ENCODE measurements at places on chromosomes 5 and 9. TPM values are rescaled to one million over a fixed set of nuclear protein-coding genes. Genes with fewer than 3 reads are reported as not detected.

GRCh38 chr9:35599763-35600604 lies 5.1 kb upstream of the TESK1 start:
- H3K36me3 ChIP-seq = no peaks in the 10 kb centered on the region
- peaks cover 2% of the 10 kb centered on the region for H3K27me3 ChIP-seq
- no peak overlapping the region for H3K27ac ChIP-seq
- DNase-seq = no peak
- peaks cover 18% of the 10 kb centered on the region for H3K4me1 ChIP-seq

DNA sequence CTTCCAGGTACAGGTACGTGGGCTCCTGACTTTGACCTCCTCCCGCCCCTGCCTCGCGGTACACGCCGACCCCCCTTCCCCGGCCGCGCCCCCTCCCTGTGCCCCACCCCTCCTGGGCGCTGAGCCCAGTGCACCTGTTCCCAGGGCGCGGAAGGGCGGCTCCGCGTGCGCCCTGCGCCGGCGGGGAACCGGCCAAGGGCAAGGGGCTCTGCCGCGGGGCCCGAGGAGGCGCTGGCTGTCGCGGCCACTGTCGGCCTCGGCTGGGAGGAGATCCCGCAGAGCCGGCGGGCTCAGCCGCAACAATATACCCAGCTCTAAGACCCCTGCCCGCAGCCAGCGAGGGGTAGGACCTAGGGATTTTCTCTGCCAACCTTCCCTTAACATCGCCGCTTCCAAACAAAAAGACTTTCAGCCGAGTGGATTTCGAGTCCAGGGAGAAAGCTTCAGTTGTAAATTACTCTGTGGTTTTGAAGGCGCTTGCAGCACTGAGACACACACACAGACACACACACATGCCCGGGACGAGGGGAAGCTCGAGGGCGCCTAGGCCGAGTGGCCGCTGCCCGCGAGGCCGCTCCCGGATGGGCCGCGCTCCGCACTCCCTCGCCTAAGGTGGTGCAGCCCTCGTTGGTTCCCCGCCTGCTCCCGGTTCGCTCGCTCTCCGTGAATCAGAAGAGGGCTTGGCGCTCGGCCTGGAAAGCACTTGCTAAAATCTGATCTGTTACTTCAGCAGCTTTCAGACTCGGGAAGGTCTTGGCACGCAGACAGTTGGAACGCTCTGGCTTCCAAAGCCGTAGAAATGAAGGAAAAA lies 1.2 kb downstream of the FGF18 start:
- H3K27me3 ChIP-seq = peaks cover 24% of the 10 kb centered on the region
- no peaks in the 10 kb centered on the region for H3K36me3 ChIP-seq
- peaks cover 5% of the 10 kb centered on the region for H3K4me1 ChIP-seq
- H3K4me3 ChIP-seq = peak overlapping the region; percentile 76

DNA sequence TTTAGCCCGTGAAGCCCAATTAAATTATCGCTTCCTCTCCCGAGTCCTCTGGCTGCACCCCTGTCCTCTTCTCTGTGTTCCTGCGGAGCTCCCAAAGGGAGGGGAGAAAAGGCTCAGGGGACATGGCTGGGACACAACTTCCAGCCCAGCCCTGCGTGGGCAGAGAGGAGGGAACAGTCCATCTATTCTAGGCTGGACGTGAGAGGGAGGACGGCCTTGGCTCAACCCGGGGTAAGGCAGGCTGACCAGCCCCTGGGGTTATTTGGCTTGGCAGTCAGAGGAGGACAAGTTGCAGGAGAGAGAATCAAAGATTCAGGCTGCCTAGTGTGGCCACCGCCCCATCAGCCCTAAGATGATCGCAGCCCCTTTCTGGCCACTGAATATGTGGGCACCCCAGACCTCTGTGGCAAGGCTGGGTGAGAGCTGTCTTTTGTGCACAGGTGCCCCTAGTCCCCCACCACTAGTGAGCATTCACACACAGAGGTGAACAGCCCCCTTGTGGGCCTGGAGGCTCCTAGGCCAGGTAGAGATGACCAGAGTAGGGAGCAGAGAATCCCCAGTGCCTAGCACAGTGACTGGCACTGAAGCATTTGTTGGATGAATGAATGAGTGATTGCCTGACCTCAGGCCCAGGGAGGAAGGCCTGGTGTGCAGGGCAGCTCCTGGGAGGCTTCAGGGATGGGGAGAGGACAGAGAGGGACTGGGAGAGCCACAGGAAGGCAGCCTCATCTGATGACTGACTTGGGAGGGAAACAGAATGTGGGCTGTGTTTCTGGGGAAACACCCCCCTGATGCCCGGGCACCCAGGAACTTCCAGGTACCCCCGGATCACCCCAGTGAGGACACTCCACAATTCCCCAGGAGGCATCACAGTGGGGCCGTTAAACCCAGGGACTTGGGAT lies 133.9 kb downstream of the C9orf50 start:
- no peak for DNase-seq
- H3K27me3 ChIP-seq = peaks cover 5% of the 10 kb centered on the region
- H3K36me3 ChIP-seq = peaks cover 21% of the 10 kb centered on the region

GRCh38 chr5:176884571-176884890 lies 14.6 kb downstream of the HK3 start:
- no peak overlapping the region for H3K4me3 ChIP-seq
- H3K4me1 ChIP-seq = peaks cover 5% of the 10 kb centered on the region
- DNase-seq = no peak
- no peaks in the 10 kb centered on the region for H3K27me3 ChIP-seq

DNA sequence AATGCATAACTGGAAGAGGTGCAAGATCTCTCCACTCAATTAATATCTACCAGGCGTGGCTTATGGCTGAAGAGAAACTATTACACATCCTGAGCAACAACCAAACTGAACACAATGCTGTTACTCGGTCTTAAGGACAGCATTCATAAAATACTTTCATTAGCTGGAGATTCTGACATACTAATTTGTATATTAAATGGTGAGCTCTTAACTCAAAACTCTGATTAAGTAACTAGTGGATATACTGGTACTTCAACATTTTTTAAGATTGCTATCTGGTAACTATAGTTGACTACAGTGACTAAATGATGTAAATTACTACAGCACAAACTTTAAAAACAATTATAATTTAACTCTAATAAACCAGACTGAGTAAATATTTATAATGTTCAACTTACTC lies 15.8 kb downstream of the ZDHHC21 start:
- DNase-seq = no peak
- no peaks in the 10 kb centered on the region for H3K27me3 ChIP-seq

DNA sequence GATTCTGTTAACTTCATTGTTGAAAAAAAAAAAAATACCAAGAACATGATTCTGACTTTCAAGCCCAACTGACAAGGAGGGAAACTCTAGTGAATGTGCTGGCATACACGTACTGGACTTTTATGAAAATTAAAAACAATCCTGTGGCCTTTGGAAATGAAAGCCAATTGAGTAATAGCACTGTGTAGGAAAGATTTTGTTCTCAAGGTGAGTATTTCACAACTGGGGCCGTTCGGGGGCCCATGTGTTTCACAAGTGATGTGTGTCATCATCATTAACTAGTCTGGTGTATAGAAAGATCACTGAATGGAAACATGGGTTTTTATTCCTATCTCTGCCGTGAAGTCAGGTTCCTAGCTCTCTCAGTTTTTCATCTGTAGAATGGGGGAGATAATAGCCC lies 605.0 kb upstream of the CLINT1 start:
- no peaks in the 10 kb centered on the region for H3K27me3 ChIP-seq
- DNase-seq = no peak
- H3K4me3 ChIP-seq = no peak overlapping the region
- peaks cover 6% of the 10 kb centered on the region for H3K4me1 ChIP-seq
- H3K36me3 ChIP-seq = no peaks in the 10 kb centered on the region

GRCh38 chr5:119032656-119033055 lies 38.2 kb upstream of the DMXL1 start:
- no peak overlapping the region for H3K4me3 ChIP-seq
- H3K4me1 ChIP-seq = peaks cover 35% of the 10 kb centered on the region
- no peak for DNase-seq
- no peak overlapping the region for H3K27ac ChIP-seq
- peaks cover 2% of the 10 kb centered on the region for H3K27me3 ChIP-seq

- H3K4me3 ChIP-seq = peak overlapping the region; percentile 79
- H3K27ac ChIP-seq = no peak overlapping the region
- peaks cover 14% of the 10 kb centered on the region for H3K27me3 ChIP-seq
- H3K4me1 ChIP-seq = peaks cover 26% of the 10 kb centered on the region
- H3K36me3 ChIP-seq = no peaks in the 10 kb centered on the region
These were observed 52.4 kb downstream of the CDC14B start for GRCh38 chr9:96567203-96567700.

DNA sequence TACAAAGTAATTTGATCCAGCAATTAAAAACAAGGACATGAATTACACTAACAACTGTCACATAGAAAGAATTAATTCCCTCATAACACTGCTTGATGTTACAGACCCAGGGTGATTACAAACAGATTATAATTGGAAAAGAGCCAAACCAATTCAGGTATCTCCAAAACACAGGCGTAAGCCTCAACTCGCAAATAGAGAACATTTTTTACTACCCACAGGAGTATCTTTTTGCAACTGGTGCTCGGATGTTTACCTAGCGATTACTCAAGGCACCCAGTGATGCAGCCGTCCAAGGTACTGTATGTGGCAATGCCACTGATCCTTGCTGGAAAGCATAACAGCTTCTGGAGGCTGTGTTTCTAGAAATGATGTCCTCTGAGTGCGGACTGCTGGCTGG lies 386.1 kb upstream of the KIF2A start:
- no peak overlapping the region for H3K4me3 ChIP-seq
- DNase-seq = no peak
- no peaks in the 10 kb centered on the region for H3K36me3 ChIP-seq
- no peaks in the 10 kb centered on the region for H3K4me1 ChIP-seq
- H3K27ac ChIP-seq = no peak overlapping the region

- H3K27me3 ChIP-seq = peaks cover 5% of the 10 kb centered on the region
- no peak for DNase-seq
These were observed 136.5 kb upstream of the RAI14 start for GRCh38 chr5:34519489-34520220.

DNA sequence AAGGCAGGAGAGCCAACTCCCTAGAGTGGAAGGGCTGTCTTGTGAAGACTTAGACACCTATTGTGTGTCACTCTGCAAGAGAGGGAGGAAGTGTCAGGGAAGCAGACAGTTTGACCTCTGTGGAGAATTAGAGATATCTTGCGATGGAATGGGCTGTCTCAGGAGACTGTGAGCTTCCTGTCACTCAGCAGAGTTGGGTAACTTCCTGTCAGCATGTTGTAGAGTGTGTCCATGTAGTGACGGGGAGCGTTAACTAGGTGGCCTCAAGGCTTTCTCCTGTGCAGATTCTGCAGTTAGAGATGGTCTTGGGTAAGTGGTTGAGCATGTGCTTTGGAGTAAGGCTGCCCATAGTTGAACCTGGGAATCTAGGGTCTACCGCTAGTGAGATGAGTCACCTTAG lies 136.5 kb downstream of the KIF4B start:
- peaks cover 3% of the 10 kb centered on the region for H3K27me3 ChIP-seq
- no peaks in the 10 kb centered on the region for H3K36me3 ChIP-seq
- H3K27ac ChIP-seq = no peak overlapping the region
- no peaks in the 10 kb centered on the region for H3K4me1 ChIP-seq

GRCh38 chr9:97321691-97322090 lies 14.2 kb downstream of the CCDC180 start:
- no peak overlapping the region for H3K4me3 ChIP-seq
- no peak overlapping the region for H3K27ac ChIP-seq
- DNase-seq = no peak
- H3K27me3 ChIP-seq = no peaks in the 10 kb centered on the region

DNA sequence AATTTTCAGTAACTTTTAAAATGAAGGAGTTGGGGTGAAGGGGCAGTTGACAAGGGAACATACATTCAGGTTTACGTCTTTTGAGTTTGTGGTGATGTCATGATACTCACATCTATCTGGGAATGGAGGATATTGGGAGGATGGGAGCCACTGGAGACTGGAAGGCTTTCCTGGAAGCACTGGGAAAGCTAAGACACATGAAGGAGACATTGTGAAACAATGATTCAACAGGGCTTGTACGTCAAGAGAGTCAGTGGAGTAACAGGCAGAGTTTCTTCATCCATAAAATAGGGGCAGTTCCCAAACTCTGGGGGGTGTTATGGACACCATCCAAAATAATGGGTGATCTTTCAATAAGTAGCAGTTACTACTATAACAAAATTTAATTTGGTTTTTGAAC lies 572.8 kb downstream of the CCDC171 start:
- no peak overlapping the region for H3K27ac ChIP-seq
- H3K4me3 ChIP-seq = no peak overlapping the region
- H3K27me3 ChIP-seq = no peaks in the 10 kb centered on the region
- H3K36me3 ChIP-seq = no peaks in the 10 kb centered on the region

DNA sequence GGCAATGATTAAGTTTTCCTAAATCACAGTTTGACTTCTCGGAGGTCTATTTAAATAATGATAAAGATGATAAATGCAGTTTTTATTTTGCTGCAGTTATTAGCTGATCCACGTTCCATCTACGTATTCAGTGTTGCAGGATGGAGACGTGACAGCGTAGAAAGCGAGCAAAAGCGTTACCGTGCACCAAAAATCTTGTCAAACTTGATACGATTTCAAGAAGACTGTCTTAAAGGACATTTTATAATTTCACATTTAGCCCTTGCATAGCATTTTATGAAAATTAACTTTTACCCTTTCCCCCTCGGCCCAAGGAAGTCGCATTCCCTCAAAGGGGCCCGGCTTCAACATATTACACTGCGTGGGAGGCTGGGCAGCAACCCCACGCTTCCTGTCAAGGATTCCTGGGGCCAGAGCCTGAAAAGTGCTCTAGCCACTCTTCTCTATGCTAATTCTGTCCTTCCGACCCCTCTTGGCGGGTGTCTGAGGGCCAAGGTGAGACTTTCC lies 7.1 kb upstream of the PURA start:
- peaks cover 58% of the 10 kb centered on the region for H3K27me3 ChIP-seq
- no peak for DNase-seq
- peaks cover 35% of the 10 kb centered on the region for H3K4me1 ChIP-seq
- peak overlapping the region; percentile 93 for H3K27ac ChIP-seq
- peaks cover 3% of the 10 kb centered on the region for H3K36me3 ChIP-seq
- H3K4me3 ChIP-seq = peak overlapping the region; percentile 90

GRCh38 chr5:65704621-65705239 lies 17.2 kb downstream of the SGTB start:
- no peak for DNase-seq
- H3K27ac ChIP-seq = no peak overlapping the region
- peaks cover 20% of the 10 kb centered on the region for H3K36me3 ChIP-seq
- no peaks in the 10 kb centered on the region for H3K4me1 ChIP-seq
- H3K27me3 ChIP-seq = no peaks in the 10 kb centered on the region

NADK2 gene
- total RNA-seq = 21.7 TPM

IFNB1 gene
- total RNA-seq = 0.23 TPM

GZMA gene
- total RNA-seq = 88.1 TPM

RANBP17 gene
- total RNA-seq = not detected

C9orf50 gene
- not detected for total RNA-seq

SPINK13 gene
- not detected for total RNA-seq

All from activated T-helper 1 cell treated with anti-CD3 and anti-CD28 coated beads, Interleukin-12 subunit alpha, Interleukin-12 subunit beta, Interleukin-2, Interleukin-4 antibody, amounts not matched to agents 30 ng/mL and 10 ng/mL and 1 ng/mL, durations not matched to agents 14 hours and 24 hours and 36 hours (primary cell).